ENCODE measurements at places on chromosomes 4 and X. TPM values are rescaled to one million over a fixed set of nuclear protein-coding genes. Genes with fewer than 3 reads are reported as not detected.

The MOSPD2 gene
- total RNA-seq, result 38.0 TPM

The NSUN7 gene
- total RNA-seq, result not detected

The MGAT4D gene
- total RNA-seq, result not detected

The STAP1 gene
- not detected for total RNA-seq

The HAND2 gene
- total RNA-seq, result 48.7 TPM

The CACNA1F gene
- not detected for total RNA-seq

The GAGE12J gene
- not detected for total RNA-seq

The TBC1D8B gene
- 11.3 TPM for total RNA-seq

The VEGFC gene
- total RNA-seq, result 42.1 TPM

The EXOC1L gene
- total RNA-seq, result not detected

The FAM149A gene
- total RNA-seq, result 13.9 TPM

The AADAT gene
- total RNA-seq, result 3.3 TPM

The ADGRG2 gene
- total RNA-seq, result not detected

The ARHGAP10 gene
- total RNA-seq, result 30.8 TPM

The UGT2A3 gene
- total RNA-seq, result not detected

The RNF175 gene
- total RNA-seq, result not detected

The NDST3 gene
- not detected for total RNA-seq

The CENPI gene
- 14.1 TPM for total RNA-seq

The STARD8 gene
- total RNA-seq, result 3.2 TPM

The RS1 gene
- not detected for total RNA-seq

The P2RY8 gene
- total RNA-seq, result not detected

The S100G gene
- not detected for total RNA-seq

The NXF2B gene
- not detected for total RNA-seq

The GK gene
- 5.5 TPM for total RNA-seq

The CSN2 gene
- not detected for total RNA-seq

The PAK3 gene
- 2.6 TPM for total RNA-seq

The XPNPEP2 gene
- not detected for total RNA-seq

The DHRSX gene
- 24.2 TPM for total RNA-seq

The ATOH1 gene
- not detected for total RNA-seq

The HTN1 gene
- total RNA-seq, result not detected

The HSFX1 gene
- 0.66 TPM for total RNA-seq

The LPAR4 gene
- 0.53 TPM for total RNA-seq

The USP17L20 gene
- total RNA-seq, result not detected

The MAGEB1 gene
- total RNA-seq, result not detected

The SHROOM4 gene
- 3.0 TPM for total RNA-seq

The SPIN2A gene
- total RNA-seq, result 0.53 TPM

The RPA4 gene
- 0.79 TPM for total RNA-seq

The HSPA4L gene
- total RNA-seq, result 6.5 TPM

The NBDY gene
- total RNA-seq, result 6.0 TPM

The TGIF2LX gene
- not detected for total RNA-seq

The RAB33A gene
- total RNA-seq, result 0.53 TPM

The SULT1B1 gene
- 3.0 TPM for total RNA-seq

The GALNTL6 gene
- not detected for total RNA-seq

The GBA3 gene
- under 0.01 TPM for total RNA-seq

The PCDH19 gene
- total RNA-seq, result 0.26 TPM

The FGA gene
- not detected for total RNA-seq

All from aortic smooth muscle cell (primary cell).